Uterus (tissue), 4 donors: ENCODE measurements at places on chromosomes 11 and 22. TPM values are rescaled to one million over a fixed set of nuclear protein-coding genes. Genes with fewer than 3 reads are reported as not detected.
A peak's percentile ranks its signal among the peaks of the same experiment; 100 is the strongest.

MS4A3 gene
- not detected for total RNA-seq

NCR3LG1 gene
- total RNA-seq, result 0.51 TPM

DNA sequence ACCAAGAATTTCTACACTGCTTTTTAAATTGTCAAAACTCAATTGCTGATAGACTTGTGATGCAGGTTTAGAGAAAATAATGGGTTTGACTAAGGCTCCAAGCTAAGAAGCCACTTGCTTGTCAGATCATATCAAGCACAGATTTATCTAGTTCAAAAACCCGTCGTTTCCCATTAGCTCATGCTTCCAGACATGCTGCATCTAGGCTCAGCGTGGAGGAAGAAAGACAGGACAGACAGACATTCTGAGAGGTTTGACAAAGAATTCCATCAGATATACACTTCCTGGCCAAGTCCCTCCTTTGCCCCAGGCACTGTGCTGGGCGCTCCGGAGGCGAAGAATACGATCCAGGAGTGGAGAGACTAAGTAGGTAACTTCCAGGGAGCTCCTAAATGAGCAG is 76.8 kb downstream of the KCNC1 start:
- no peak overlapping the region for H3K4me3 ChIP-seq
- H3K4me1 ChIP-seq, result no peaks in the 10 kb centered on the region
- no peaks in the 10 kb centered on the region for H3K36me3 ChIP-seq

GRCh38 chr11:77370217-77370616 is 68.7 kb upstream of the GDPD4 start:
- H3K27ac ChIP-seq, result no peak overlapping the region
- H3K27me3 ChIP-seq, result no peaks in the 10 kb centered on the region
- no peaks in the 10 kb centered on the region for H3K36me3 ChIP-seq
- no peak for DNase-seq
- no peaks in the 10 kb centered on the region for H3K4me1 ChIP-seq
- H3K4me3 ChIP-seq, result no peak overlapping the region

GRCh38 chr11:129866311-129866710 is 29.1 kb downstream of the NFRKB start:
- H3K27me3 ChIP-seq, result no peaks in the 10 kb centered on the region
- no peaks in the 10 kb centered on the region for H3K4me1 ChIP-seq
- no peak overlapping the region for H3K4me3 ChIP-seq
- no peaks in the 10 kb centered on the region for H3K36me3 ChIP-seq

- H3K4me3 ChIP-seq, result no peak overlapping the region
- no peak overlapping the region for H3K27ac ChIP-seq
- no peak for DNase-seq
- H3K4me1 ChIP-seq, result no peaks in the 10 kb centered on the region
These were observed 13.1 kb downstream of the TMPRSS5 start for GRCh38 chr11:113693030-113693429.

DNA sequence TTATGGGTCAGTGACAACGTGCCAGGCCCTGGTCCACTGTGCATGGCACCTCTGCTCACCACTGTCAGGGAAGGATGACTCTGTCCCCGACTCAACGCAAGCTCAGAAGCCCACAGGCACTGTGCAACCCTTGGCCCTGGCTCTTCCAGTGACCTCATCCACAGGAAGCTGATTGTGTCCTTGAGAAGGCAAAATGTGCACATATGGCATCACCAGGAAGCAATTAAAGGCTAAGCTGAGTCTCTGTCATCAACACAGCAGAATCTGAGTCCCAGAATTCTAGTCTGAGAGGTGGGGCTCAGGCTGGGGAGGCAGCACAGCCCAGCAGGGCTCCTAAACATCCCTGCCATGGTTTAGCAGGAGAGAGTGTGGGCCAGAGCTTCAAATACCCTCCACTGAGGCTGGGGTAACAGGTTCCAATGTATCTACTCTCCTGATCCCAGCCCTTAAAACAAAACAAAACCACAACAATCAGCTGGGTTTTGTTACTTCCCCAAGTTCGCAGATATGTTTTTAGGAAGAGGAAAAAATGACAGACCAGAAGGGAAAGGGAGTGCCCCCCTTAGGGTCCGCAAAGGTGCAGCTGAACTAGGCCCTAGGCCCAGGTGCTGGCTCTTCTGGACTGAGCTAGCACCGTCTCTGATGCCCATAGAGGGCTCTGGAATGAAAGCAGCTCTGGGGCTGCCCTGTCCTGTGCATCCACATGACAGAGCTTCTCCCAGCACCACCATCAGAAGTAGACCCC is 33.5 kb upstream of the GNAZ start:
- no peaks in the 10 kb centered on the region for H3K27me3 ChIP-seq
- no peak for DNase-seq
- H3K4me3 ChIP-seq, result no peak overlapping the region
- no peaks in the 10 kb centered on the region for H3K36me3 ChIP-seq
- H3K4me1 ChIP-seq, result no peaks in the 10 kb centered on the region
- no peak overlapping the region for H3K27ac ChIP-seq

DNA sequence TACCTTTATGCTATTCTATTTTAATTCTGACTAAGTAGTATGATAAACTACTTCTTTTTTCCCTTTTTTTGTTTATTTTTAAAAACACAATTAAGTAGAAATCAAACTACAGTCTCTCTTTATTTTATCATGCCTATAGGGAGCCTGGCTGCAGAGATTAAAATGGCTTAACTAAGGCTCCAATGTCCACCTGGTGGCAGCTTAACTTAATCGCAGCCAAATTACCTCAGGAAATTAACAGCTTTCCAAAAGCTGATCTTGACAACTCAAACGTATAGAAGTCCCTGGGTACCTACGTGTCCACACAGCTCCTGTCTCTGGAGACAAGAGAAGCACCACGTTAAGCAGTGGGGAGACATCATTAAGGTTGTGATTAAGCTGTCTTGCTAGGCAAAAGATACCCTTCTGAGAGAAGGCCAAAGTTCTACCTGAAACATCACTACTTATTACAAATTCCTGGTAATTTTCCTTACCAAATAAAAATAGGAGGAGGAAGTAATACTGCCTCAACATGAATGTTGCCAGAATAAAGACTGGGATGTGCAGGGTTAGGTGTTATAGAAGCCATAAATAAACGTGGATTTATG is 63.2 kb upstream of the SNX19 start:
- H3K27ac ChIP-seq, result no peak overlapping the region
- H3K4me1 ChIP-seq, result no peaks in the 10 kb centered on the region
- H3K36me3 ChIP-seq, result no peaks in the 10 kb centered on the region

DNA sequence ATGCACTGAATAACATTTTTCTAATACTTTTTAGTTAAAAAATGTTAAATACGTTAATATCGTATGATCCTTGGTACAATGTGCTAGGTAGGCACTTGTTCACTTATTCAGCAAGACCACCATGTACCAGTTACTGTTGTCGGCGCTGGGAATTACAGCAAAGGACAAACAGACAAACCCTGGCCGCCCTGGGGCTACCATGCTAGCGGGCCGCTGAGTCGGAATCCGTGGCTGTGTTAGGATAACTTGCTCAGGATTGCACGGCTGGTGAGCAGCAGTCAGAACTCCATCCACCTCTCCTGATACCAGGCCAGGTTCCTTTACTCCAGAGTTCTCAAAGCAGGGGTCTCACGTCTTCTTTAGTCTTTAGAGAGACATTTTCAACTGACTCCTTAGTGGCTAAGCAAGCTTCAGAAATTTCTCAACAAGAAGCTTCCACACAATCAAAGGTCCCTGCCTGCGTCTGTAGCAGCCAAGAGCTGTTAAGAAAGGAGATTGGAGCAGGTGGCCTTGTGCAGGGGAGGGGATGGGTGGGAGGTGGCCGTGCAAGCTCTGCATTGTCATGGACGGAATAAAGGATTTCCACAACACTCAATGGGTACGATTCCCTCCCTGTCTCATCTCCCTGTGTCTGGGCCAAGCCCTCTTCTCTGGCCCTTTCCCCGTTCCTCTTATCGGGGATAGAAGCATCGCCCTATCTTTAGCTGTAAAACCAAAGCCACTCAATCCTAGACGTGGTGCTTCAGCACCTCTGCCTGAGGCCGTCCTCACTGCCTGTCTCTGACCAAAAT is 39.8 kb upstream of the NNMT start:
- H3K4me1 ChIP-seq, result peaks cover 5% of the 10 kb centered on the region
- DNase-seq, result no peak
- H3K27me3 ChIP-seq, result no peaks in the 10 kb centered on the region
- peak overlapping the region; percentile 93 for H3K27ac ChIP-seq

GRCh38 chr22:28014211-28015045 is 95.4 kb upstream of the PITPNB start:
- H3K27me3 ChIP-seq, result no peaks in the 10 kb centered on the region
- no peak overlapping the region for H3K4me3 ChIP-seq
- no peaks in the 10 kb centered on the region for H3K4me1 ChIP-seq
- H3K27ac ChIP-seq, result no peak overlapping the region
- DNase-seq, result no peak

DNA sequence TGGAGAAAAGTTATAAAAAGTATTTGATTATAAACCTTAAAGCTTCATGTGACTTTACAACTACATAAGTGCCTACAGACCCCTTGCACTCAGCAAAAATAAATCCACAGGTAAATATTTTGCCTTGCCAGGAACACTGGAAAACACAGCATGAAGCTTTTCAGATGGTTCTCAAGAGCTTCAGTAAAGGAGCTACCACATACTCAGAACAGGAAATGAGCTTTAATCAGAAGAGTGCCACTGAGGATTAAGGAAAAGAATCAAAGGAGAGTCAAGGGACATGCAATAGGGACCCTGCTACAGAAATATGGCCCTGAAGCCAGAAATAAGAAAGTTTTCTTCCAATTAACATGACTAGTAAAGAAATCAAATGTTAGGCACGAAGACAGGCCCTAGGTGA is 1.2 kb downstream of the CASP1 start:
- H3K4me3 ChIP-seq, result no peak overlapping the region
- DNase-seq, result no peak
- no peak overlapping the region for H3K27ac ChIP-seq
- no peaks in the 10 kb centered on the region for H3K36me3 ChIP-seq

DNA sequence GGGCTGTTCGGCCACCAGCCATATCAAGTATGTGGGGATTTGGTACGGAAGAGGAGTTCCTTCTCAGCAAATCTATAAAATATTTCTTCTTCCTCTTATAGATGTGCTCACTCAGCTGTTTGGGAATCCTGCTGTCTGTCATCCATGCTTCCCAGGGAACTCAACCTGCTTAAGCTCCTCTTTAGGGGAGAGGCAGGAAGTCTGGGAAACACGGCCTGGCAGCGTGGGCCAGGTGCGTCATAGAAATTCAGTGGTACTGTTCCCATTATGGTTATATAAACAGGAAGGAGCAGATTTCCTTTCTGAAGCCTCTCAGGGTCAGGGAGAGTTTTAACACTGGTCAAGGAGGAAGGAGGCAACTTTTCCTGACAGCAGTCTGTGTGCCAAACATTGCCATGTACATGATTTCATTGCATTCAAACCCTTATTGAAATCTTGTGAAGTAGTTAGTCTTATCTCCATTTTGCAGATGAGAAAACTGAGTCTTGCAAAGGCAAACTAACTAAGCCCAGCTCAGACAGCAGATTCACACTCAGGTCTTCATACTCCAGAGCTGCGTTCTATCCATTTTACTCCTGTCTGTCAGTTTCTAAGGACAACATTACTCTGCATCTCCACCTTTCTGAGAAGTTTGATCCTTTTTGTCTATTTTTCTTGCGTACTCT is 35.4 kb upstream of the AMOTL1 start:
- H3K4me1 ChIP-seq, result no peaks in the 10 kb centered on the region
- H3K36me3 ChIP-seq, result no peaks in the 10 kb centered on the region
- peak overlapping the region; percentile 57 for H3K27ac ChIP-seq
- no peak overlapping the region for H3K4me3 ChIP-seq

DNA sequence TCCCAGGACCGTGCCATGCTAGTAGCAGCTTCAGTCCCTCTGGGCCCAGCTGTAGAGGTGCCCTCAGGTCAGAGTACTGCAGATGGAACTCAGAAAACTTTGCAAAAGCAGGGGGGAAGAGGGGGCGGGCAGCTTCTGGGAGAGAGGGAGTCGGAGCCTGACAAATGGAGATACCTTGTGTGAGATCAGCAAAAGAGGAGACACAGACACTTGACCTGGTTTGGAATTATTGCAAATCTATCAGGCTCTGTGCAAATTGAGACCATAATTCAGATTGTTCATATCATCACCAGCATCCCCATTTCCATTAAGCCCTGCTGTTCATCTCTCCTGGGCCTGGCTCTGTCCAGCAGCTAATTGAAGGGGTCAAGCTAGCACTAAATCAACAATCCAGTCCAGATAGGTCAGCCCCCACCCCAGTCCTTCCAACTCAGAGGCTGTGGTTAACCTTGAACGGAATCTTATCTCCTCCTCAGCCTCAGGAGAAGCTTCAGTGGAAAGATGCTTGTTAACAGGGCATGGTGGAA is 292.6 kb upstream of the PLET1 start:
- no peaks in the 10 kb centered on the region for H3K4me1 ChIP-seq
- no peak overlapping the region for H3K27ac ChIP-seq
- H3K36me3 ChIP-seq, result no peaks in the 10 kb centered on the region
